Left kidney (tissue), 8 donors: ENCODE measurements at places on chromosomes 4 and X.

GRCh38 chrX:16436348-16437188 is 213.4 kb upstream of the S100G start:
- DNase-seq: peak; percentile 77

GRCh38 chrX:134654398-134655012 is 3.8 kb downstream of the PLAC1 start:
- DNase-seq: no peak

DNA sequence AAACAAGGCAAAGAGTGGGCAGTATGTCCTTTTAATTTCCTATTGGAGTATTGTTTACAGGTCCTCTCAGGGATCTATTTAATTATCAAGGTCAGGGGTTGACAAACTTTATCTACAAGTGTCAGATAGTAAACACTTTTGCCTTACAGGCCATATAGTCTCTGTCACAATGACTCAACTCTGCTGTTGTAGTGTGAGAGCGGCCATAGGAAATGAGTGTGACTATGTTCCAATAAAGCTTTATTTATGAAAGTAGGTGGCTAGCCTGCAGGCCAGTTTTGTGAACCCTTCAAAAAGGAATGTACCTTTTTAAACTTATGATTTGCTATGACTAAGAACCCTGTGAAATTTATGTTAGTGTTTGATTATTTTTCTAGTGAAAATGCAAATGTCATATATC is 156.1 kb downstream of the GPAT3 start:
- DNase-seq: no peak

- no peak for DNase-seq
These were observed 66.0 kb upstream of the RLIM start for GRCh38 chrX:74680391-74680790.

DNA sequence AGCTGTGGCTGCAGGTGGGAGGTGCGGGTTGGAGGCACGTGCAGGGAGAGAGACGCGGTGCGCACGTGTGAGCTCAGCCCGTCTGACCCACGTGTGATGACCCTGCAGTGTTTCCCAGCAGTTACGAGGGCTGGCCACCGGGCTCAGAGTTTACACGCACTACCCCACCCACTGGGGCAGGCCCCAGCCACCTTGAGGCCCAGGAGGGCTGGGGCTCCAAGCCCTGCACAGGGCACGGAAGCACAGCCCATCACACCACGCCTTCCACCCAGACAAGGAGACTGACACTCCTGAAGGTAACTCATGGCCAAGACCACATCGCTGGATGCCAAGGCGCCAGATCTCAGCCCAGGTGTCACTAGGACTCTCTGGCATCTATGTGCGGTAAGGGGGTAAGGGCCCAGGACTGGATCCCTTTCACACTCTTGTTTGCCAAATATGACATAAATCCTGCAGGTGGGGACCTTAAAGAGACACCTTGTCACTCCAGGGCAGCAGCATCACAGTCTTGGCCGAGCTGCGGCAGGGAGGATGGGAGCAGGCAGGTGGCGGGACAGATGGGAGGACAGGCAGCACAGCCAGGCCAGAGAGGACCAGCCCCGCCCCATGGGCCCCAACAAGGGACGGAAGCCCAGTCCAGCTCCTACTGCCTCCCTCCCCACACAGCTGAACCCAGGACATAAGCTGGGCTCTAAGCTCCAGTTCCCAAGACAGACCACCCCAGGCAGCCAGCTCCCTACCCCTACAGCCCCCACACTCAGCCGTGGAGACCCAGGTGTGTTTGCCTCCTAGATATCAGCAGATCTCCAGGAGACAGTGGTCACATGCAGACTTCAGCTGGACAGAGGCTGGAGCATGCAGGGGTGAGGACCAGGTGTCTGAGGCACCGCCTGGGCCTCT is 56.8 kb downstream of the ZFYVE28 start:
- no peak for DNase-seq
